Activated T-helper 2 cell treated with anti-CD3 and anti-CD28 coated beads, Interferon-gamma antibody, Interleukin-2, Interleukin-4, amounts not matched to agents 10 μg/mL and 5 μg/mL and 100 μg/mL, durations not matched to agents 14 hours and 24 hours and 36 hours (primary cell): ENCODE measurements at places on chromosomes 5 and 9. TPM values are rescaled to one million over a fixed set of nuclear protein-coding genes. Genes with fewer than 3 reads are reported as not detected.

Gene SMIM32
- total RNA-seq, result not detected in 2 replicates

Gene HMCN2
- total RNA-seq, result not detected in 2 replicates

Gene SIT1
- 90.2 and 92.1 TPM in 2 replicates for total RNA-seq

Gene ZNF474
- total RNA-seq, result not detected in 2 replicates

Gene RBM18
- total RNA-seq, result 19.4 and 21.9 TPM in 2 replicates

GRCh38 chr9:115167175-115167574 lies 49.2 kb upstream of the TNC start:
- DNase-seq, result no peak

DNA sequence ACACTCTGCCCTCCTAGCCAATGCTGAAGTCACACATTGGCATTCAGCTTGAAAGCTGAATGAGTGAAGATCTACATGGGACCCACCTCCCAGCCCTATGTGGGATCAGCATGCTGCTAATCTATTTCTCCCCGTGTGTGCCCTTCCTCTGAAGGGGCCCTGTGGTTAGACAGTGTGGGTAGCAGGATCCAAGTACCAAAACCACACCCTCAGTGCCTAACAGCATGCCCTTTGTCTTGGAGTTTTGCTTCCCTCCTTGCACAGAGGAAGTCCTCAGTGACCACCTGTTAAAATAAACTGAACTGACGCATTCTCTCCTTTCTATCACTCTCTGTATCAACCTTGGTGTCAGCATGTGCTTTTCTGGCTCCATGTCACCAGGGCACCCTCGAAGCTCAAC lies 25.0 kb downstream of the SH3TC2 start:
- DNase-seq, result no peak

GRCh38 chr5:172429201-172429940 lies 25.0 kb downstream of the SH3PXD2B start:
- DNase-seq, result no peak

Gene AJM1
- 5.0 and 5.1 TPM in 2 replicates for total RNA-seq

DNA sequence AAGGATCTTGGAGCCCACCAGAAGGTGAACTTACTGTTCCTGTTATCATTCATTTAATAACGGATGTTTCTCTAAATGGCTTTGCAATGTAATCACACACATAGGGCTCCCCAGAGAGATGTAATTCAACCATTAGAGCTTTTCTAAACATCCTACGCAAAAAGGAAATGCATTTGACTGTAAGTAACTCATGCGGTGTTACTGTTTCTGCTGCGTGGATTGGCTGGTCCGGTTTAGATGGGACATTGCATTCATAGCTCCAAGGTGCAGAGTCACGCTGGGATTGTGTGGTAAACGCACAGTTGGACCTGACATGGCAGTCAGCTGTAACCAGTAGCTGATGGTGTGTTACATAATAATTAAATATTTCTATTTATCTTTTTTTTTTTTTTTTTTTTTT lies 185.5 kb upstream of the OTULINL start:
- no peak for DNase-seq

DNA sequence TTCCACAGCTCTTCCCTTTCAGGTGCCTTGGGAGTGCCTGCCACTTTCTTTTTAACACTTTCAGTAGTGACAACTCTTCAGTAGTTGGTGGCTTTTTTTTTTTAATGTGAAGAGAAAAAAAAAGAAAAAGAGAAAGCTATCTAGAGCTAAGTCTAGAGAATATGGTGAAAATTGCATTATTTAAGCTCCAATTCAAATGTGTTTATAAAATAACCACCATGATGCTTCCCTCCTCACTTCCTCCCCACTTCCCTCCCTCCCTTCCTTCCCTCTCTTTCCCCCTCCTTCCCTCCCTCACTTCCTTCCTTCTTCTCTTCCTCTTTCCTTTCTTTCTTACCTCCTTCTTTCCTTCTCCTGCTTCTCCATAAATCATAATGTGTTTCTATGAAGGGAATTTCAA lies 456.7 kb upstream of the ACTBL2 start:
- DNase-seq, result no peak

GRCh38 chr9:5510360-5510931 lies at the start of gene PDCD1LG2:
Gene PDCD1LG2 (plus strand): TSS chr9:5510531. CDS start chr9:5522547, 12,016 bp downstream.
- DNase-seq, result no peak

GRCh38 chr9:37566716-37567115 lies 9.5 kb downstream of the FBXO10 start:
- no peak for DNase-seq

DNA sequence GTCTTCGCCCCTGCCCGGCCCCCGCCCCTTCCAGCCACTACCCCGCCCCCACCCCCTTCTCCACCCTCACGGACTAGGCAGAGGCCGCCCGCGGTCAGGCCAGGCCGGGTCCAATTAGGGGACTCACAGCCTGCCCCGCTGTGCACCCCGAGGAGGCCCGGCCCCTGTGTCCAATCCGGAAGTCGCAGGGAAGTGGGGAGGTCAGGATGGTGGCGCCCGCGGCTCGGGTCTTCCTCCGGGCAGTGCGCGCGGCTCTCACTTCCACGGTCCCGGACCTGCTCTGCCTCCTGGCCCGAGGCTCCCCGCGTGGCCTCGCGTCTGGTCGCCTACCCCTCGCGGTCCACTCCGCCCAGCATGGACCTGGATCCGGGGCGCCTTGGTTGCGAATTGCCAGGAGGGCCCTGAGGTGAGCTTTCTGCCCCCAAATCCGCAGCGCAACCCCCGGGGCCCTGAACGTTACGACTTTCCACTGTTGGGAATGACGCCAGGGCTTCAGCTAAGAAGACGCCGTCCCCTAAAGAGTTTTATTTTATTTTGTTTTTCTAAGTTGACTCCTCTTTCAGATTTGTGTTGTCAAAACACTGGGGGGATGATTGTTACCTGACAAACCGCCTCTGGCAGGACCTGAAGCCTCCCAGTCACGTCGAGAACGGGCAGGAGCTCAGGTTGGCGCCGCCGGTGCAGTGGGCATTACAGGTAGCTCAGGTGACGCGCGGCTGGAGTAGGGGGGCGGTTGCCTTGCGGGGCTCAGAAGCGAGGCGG lies 763 bp upstream of the IRX2 start:
- no peak for DNase-seq
